ENCODE measurements at places on chromosomes 4 and X.

GRCh38 chr4:73727685-73728084 is 12.7 kb upstream of the CXCL8 start:
- DNase-seq, result no peak

- no peak for DNase-seq
These were observed 109.1 kb downstream of the PTTG2 start for GRCh38 chr4:38069271-38069760.

DNA sequence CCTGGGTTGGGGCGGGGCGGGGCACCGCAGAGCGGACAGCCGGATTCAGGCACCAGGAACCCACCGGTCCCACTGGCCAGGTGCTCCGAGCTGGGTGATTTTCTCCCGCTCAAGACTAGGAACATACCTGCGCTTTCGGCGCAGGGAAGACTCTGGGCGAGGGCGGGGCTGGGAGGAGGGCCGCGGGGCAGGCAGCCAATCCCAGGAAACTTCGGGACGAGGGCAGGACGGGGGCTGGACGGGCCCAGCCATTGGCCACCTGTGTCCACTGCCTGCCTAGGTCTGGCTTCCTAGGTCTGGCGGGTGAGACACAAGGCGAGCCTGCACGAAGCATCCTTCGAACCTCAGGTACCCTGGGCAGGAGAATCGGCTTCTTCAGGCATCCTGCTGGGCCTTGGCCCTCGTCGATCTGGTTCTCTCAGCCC is 274 bp upstream of the ERVMER34-1 start:
- DNase-seq, result no peak

- DNase-seq, result no peak
These were observed 1.2 kb downstream of the FAM241A start for GRCh38 chr4:112146502-112146813.

GRCh38 chr4:112916868-112917267 is 132.6 kb upstream of the ANK2 start:
- DNase-seq, result no peak

GRCh38 chr4:114600672-114601071 is 2.1 kb downstream of the UGT8 start:
- DNase-seq, result no peak

DNA sequence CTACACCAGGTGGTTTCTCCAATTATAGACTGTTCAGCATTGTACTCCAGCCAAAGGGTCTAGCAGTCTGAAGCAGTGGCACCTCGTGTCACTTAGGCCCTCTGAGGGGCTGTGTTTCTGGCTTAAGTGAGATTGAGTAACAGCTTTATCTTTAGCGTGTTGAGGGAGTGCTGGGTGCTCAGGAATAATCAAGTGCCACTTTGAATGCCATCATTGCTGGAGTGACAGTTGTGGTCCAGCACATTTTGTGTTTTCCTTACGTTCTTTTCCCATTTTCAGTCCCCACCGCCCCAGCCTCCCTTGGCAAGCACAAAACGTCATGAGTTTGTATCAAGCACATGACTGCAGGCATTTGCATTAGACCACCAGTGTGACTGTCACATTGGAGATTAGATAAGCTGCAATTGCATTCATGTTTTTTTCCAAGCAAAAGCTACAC is 58.7 kb downstream of the FNIP2 start:
- DNase-seq, result no peak

- DNase-seq, result no peak
These were observed 61.8 kb upstream of the STOX2 start for GRCh38 chr4:183843248-183843671.

- DNase-seq, result no peak
These were observed 1.6 kb upstream of the UNC5C start for GRCh38 chr4:95550115-95550987.

DNA sequence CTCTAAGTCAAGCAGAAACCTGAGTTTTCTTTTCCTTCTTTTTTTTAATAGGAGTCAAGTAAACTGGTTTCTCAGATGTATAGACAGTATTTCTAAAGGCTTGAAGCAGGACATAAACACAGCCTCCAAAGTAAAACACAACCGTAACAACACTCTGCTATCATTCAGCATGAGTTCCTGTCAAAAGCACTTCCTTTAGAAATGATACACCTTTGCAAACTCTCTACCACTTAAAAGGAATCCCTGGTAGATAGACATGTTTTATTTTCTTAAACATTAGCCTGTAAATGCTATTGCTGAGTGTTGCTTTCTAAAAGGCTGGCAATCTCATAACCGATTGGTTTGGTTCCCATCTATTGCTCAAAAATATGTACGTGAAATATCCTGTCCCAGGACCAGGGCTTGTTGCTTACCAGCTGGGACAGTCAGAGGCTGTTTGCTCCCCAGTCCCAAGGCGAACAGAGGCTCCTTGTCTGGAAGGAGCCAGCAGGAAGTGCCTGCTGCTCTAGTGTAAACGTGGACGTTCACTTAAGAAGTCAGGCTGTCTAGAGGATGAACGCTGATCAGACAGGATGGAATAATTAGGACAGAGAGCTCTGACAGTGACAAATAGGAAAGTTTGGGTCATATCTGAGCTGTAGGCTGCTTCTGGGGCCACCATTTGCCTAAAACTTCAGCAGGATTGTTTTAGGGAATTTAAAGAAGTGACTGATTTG is 173.9 kb upstream of the KLF3 start:
- no peak for DNase-seq
